ENCODE measurements at places on chromosomes 2 and 18.
A peak's percentile ranks its signal among the peaks of the same experiment; 100 is the strongest.

DNA sequence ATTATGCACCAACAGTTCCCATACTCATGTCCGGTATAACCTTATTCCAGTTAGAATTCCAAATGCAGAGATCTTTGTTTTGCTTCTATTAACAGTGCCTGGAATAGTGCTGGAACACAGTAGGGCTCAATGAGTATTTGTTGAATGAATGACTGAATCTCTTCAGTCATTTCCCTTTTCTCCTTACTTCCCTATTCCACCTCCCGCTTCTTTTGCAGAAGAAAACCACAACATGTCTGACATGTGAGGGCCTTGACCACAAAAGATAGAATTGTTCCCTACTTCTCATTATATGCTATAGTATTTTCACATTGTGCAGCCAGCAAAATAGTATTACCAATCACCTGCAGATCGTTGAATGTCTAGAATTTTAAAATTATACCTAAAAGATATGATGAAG lies 19.5 kb upstream of the HNRNPLL start:
- DNase-seq: no peak

- no peak for DNase-seq
Observed at GRCh38 chr18:36890598-36890997, 61.7 kb downstream of the KIAA1328 start.

GRCh38 chr2:221962186-221962585 lies 336.6 kb downstream of the PAX3 start:
- DNase-seq: no peak

- DNase-seq: no peak
Observed at GRCh38 chr2:96463119-96463518, 42.0 kb downstream of the NEURL3 start.

- DNase-seq: no peak
Observed at GRCh38 chr18:62370366-62370765, 45.3 kb downstream of the TNFRSF11A start.

DNA sequence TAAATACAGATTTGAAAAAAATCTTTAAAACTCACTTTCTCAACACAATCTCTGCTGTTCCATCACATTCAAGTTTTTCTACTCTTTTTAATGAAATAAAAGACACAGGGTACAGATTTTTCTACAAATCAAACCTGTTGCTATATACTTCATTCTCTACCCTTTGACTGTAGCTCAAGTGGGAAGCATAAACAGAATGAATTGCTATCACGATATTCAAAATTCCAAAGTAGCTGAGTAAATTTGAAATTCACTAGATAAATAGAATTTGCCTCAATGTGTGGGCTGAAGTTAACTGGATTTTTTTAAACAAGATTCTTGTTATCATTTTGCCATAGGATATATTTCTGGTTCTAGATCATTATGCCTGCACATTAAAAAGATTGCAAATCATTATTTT lies 185.9 kb downstream of the ZNF521 start:
- DNase-seq: no peak

DNA sequence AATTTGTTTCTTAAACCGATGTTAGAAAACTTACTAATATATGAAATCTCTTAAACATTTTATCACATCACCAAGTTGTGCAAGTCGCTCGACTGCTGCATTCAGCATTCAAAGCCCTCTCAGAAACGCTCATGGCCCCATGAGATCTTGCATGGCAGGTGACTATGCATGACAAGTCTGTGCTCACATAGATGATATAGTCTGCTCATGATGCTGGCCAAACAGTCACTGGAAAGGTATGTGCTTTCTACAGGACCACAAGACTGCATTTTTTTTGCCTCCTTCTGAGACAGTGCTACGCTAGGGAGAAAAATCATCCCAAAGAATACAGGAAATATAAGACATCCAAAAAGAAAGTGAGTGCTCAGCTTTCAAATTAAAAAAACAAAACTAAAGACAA lies 98.3 kb upstream of the ZBTB14 start:
- no peak for DNase-seq

DNA sequence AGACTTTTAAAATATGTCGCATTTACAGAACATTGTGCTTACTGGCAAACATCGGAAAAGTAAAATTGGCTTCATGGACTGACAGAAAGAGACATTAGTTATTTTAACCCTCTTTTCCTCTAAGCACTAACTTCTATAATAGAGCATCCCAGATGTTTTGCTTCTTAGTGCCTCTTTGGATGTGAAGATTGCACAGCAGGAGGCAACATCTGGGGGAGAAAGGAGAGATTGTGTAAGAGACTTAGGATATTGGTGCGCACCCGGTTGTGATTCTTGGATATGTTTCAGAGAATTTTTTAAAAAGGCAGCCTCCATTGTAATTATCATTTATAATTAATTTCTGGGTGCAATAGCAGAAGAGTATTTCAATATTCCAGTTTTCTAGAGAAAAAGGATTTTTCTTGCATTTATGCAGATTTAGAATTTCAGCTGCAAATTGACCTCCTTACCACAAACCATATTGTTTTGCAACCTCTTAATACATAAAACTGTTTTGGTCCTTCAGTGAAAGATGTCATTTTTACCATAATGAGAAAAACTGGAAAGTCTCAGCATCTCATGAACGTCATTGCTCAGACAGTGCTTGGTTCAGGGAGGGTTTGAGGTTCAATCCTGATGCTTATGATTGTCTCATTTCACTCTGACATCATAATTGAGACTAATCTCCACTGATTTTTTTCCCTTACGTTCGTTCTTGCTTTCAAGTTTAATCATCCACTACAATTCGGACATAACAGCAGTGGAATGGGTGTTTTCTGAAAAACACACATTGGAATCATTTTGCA lies 404.3 kb downstream of the ZNF521 start:
- DNase-seq: no peak

DNA sequence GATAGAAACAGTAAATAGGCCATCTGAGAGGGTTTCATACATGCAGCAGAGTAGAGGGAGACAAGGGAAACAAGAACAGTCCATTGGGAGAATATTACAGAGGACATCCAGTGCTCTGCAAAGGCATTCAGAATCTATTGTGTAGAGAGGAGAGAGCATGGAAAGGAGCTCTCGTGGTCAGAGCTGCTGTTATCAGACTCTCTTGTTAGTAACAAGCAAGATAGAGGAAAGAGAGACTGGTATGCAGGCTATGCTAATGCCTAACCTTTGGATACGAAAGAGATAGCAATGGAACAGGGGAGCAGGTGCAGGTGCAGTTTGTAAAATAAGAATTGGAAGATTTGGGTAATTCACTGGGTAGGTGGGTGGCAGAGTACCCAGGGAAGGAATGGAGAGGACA lies 855.9 kb downstream of the CNTNAP5 start:
- DNase-seq: no peak

- no peak for DNase-seq
Observed at GRCh38 chr2:146986161-146986560, 858.7 kb upstream of the ACVR2A start.

DNA sequence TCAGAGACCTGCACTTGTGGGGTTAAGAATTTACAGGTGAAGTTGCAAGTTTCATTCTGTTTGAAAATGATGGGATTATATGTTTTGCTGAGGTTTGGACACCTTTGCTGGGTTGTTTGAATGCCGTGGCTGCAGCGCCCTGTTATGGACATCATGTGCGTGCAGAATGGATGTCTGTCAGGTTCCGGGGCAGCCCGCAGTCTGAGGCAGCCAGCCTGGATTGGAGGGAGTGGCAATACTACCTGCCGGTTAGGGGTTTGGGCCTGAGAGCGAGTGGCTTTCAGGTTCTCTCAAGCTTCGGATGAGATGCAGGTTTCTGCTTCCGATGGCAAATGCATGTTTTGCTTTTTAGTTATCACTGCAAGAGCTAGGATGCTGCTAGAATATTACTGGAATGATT lies 1.1 kb downstream of the CASP8 start:
- no peak for DNase-seq

- DNase-seq: no peak
Observed at GRCh38 chr2:226839161-226839560, 3.3 kb downstream of the RHBDD1 start.

DNA sequence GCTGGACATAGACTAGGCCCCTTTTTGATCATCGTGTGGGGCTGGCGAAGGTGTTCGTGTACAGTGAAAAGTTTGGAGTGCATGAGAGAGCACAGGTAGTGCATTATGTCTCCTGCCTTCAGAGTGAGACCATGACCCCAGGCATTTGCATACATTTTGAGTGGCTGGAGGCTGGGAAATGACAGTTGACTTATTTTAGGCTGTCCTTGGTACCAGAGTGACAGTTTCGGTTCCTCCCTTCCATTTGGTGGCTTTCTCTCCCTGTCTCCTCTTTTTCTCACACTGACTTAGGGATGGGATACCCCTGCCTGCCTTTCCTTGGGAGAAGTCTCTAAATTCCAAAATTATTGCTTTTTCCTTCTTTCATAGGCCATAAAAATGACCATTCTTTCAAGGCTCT lies 20.1 kb downstream of the SERPINB12 start:
- DNase-seq: no peak

DNA sequence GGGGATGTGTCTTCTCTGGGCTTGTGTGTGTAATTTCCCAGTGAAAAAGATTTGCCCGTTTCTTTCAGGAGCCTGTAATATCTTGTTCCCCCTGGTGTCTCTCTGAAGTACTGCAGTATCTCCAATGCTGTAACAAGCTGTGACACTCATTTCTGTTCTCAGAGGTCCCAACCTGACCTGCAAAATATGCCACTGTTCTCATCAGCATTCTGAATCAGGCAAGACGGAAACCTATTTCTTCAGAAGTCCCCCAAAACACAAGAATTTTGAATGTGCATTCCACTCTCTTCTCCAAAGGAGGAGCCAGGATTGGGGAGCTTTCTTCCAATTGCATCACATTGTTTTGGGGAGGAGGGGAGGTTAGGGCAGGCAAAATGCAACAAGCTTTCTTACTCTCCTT lies 77.0 kb upstream of the CNGA3 start:
- DNase-seq: peak; percentile 46

GRCh38 chr2:152189622-152190495 lies 14.3 kb upstream of the STAM2 start:
- DNase-seq: no peak

DNA sequence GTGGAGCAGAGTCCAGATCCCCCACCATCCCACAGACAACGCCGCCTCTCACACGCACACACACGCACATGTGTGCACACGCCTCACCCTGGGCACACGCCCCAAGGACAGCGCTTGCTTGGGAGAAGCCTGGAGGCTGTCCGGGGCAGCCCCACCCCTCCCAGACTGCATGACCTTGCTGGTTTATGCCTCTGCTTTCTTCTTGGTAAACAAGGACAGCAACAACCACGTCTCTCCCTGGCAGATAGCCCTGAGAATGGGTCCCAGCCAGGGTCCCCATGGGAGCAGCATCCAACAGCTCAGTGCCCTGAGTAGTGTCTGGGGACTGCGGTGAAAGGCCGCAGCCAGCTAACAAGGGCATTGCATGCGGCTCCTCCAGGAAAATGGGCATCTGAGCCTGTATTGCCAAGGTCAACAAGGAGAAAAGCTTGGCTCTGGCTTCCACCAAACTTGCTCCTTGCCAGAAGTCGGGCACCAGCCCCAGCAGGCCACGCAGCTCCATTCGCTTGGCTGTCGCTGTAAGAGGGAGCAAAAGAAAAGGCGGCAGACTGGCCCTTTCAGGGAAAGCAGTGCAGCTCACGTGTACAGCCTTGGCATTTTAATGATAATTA lies 234.6 kb downstream of the EIPR1 start:
- DNase-seq: no peak
